ENCODE measurements at places on chromosomes 4 and X. TPM values are rescaled to one million over a fixed set of nuclear protein-coding genes. Genes with fewer than 3 reads are reported as not detected.

DNA sequence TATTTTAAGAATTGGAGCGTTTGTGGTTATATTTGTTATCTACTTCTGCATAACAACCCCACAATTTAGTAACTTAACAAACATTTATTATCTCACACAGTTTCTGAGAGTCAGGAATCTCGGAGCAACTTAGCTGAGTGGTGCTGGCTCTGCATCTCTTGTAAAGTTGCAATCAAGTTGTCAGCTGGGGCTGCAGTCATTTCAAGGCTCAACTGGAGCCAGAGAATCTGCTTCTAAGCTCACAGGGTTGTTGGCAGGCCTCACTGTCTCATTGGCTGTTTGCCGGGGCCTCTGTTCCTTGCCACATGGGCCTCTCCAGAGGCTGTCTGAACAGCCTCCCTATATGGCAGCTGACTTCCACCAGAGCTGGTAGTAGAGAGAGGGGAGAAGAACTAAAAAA, 281.2 kb upstream of the GNPDA2 start:
- DNase-seq: no peak
- no peaks in the 10 kb centered on the region for H3K36me3 ChIP-seq
- no peak overlapping the region for H3K4me3 ChIP-seq

GRCh38 chr4:66330125-66330524, 659.8 kb upstream of the EPHA5 start:
- no peak for DNase-seq
- no peaks in the 10 kb centered on the region for H3K4me1 ChIP-seq
- no peaks in the 10 kb centered on the region for H3K36me3 ChIP-seq
- H3K27me3 ChIP-seq: no peaks in the 10 kb centered on the region
- no peak overlapping the region for H3K4me3 ChIP-seq

- H3K27ac ChIP-seq: peak overlapping the region; percentile 98
- peak overlapping the region; percentile 97 for H3K4me3 ChIP-seq
- H3K4me1 ChIP-seq: peaks cover 42% of the 10 kb centered on the region
- DNase-seq: no peak
- peaks cover 72% of the 10 kb centered on the region for H3K36me3 ChIP-seq
Observed at GRCh38 chr4:82373486-82373815, 340 bp downstream of the HNRNPD start.

DNA sequence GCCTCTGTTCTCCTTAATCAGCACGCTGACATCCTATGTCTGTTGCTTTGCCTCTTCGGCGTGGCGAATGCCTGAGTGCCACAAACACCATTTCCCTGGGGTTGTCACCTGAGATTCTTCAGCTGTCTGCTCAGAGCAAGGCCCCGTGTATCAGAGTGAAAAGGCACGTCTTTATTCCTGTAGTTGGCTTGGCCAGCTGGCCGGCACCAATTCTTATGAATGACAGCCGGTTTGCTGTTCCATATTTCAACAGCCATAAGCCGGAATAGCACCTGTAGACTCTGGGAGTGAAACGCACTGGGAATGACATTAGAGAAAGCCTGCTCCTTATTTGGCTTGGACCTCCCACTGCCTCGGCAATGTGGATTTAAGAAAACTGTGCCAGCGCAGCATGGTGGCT, 89.3 kb downstream of the MGST2 start:
- no peak overlapping the region for H3K27ac ChIP-seq
- H3K4me3 ChIP-seq: no peak overlapping the region
- peaks cover 11% of the 10 kb centered on the region for H3K4me1 ChIP-seq
- H3K27me3 ChIP-seq: no peaks in the 10 kb centered on the region
- no peaks in the 10 kb centered on the region for H3K36me3 ChIP-seq

NONO gene
- 536 TPM for total RNA-seq

DNA sequence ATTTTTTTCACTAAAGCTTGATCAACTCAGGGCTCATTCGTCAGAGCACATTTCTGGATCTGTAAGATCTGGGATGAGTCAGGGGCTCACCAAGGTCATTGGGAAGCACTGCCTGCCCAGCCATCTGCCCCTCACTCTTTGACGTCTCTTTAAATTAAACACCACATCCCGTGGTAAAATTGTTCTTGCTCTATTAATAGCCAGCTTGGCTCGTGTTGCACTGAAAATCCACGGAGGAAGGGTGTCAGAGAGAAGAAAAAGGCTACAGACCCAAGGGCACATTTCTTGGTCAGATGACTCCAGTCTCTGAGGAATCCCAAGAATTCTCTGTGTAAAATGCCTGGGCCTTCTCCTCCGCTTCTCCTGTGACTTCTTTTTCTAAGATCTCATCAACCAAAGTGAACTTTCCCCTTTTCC, 45.7 kb upstream of the GATB start:
- H3K4me1 ChIP-seq: no peaks in the 10 kb centered on the region
- H3K36me3 ChIP-seq: no peaks in the 10 kb centered on the region
- no peak overlapping the region for H3K27ac ChIP-seq
- DNase-seq: no peak
- H3K27me3 ChIP-seq: no peaks in the 10 kb centered on the region
- no peak overlapping the region for H3K4me3 ChIP-seq

DNA sequence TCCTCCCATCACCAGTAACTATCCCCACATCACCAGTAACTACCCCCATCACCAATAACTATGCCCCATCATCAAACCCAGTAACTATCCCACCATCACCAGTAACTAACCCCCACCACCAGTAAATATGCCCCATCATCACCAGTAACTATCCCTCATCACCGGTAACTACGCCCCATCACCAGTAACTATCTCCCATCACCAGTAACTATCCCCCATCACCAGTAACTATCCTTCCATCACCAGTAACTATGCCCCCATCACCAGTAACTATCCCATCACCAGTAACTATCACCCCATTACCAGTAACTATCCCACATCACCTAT, 2.9 kb downstream of the ASMTL start:
- no peak overlapping the region for H3K27ac ChIP-seq
- H3K36me3 ChIP-seq: peaks cover 43% of the 10 kb centered on the region
- H3K4me3 ChIP-seq: no peak overlapping the region
- peaks cover 11% of the 10 kb centered on the region for H3K4me1 ChIP-seq
- DNase-seq: no peak

GRIA2 gene
- total RNA-seq: not detected

KLF8 gene
- 1.6 TPM for total RNA-seq

- H3K27ac ChIP-seq: no peak overlapping the region
- H3K4me3 ChIP-seq: no peak overlapping the region
- no peaks in the 10 kb centered on the region for H3K4me1 ChIP-seq
- DNase-seq: no peak
- H3K27me3 ChIP-seq: no peaks in the 10 kb centered on the region
Observed at GRCh38 chrX:77493677-77494553, 46.7 kb downstream of the FGF16 start.

RS1 gene
- total RNA-seq: not detected

SLC25A53 gene
- total RNA-seq: 5.2 TPM

- peaks cover 18% of the 10 kb centered on the region for H3K4me1 ChIP-seq
- H3K27me3 ChIP-seq: no peaks in the 10 kb centered on the region
- peaks cover 35% of the 10 kb centered on the region for H3K36me3 ChIP-seq
- H3K27ac ChIP-seq: no peak overlapping the region
- H3K4me3 ChIP-seq: no peak overlapping the region
Observed at GRCh38 chrX:48580662-48581061, 6.4 kb downstream of the RBM3 start.

DNA sequence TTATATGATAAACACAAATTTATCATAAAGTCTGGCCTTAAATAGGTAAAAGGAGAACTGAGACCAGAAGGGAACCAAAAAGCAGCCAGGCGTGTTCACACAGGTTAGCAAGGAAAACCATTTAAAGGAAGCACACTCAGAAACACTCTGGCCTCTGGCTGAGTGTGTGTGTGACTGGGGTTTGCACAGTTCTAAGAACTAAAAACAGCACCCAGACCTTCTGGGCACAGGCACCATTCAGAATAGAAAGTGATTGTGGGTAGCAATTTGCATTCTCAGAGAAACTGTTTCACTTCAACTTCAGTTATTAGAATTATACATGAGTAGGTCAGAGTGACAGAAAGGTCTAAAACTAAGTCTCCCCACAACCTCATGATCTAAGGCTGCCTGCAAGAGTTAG, 10.0 kb downstream of the GPR82 start:
- peaks cover 5% of the 10 kb centered on the region for H3K36me3 ChIP-seq
- peak overlapping the region; percentile 92 for H3K27ac ChIP-seq

DNA sequence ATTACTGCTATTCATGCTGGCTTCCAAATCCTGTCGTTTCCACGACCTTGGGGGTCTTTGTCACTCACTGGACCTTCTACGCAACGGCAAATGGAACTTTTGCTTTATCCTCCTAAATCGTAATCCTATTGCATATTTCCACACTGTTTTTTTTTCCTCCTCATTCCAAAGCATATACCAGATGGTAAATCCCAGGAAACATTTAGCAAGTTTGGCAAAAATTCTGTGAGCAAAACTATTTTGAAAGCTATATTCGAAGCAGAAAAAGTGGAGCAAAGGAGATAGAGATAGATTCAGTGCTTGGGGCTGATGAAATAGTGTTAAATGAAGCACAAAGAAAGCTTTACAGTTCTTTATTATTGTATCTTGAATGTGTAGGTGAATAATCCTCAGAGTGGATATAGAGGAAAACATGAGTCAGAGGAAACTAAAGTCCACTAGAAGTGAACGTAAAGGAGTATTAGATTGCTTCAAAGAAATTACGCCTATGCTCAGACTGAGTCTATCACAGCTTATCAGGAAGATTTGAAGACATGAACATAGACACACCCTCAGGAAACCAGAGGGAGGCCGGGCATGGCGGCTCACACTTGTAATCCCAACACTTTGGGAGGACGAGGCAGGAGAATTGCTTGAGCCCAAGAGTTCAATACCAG, 50.2 kb upstream of the FAM9A start:
- no peaks in the 10 kb centered on the region for H3K36me3 ChIP-seq
- no peak overlapping the region for H3K4me3 ChIP-seq
- no peak for DNase-seq
- H3K4me1 ChIP-seq: peaks cover 2% of the 10 kb centered on the region
- no peak overlapping the region for H3K27ac ChIP-seq

ABCG2 gene
- 0.78 TPM for total RNA-seq

DNA sequence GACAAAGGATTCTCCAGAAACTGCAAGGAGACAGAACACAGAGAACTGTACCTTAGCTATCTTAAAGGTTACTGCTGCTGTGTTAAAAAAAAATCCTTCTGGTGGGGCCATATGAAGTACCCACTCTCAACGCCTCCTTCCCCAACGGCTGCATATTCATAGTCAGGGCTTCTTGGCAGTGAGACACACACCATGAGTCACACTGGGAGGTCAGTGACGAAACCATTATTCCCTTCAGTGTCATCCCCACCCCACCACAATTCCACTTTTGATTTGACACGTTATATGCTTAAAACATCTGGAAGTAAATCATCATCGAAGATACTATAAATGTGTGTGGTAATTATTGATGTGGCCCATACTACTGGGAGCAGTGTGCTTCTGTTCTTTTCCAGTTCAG, 271.5 kb downstream of the LDB2 start:
- peaks cover 5% of the 10 kb centered on the region for H3K27me3 ChIP-seq
- no peak for DNase-seq
- H3K4me3 ChIP-seq: no peak overlapping the region

GRCh38 chr4:176123710-176124407, 58.2 kb downstream of the WDR17 start:
- no peak overlapping the region for H3K4me3 ChIP-seq
- DNase-seq: no peak
- peaks cover 10% of the 10 kb centered on the region for H3K4me1 ChIP-seq
- no peaks in the 10 kb centered on the region for H3K27me3 ChIP-seq
- H3K27ac ChIP-seq: peak overlapping the region; percentile 0
- H3K36me3 ChIP-seq: no peaks in the 10 kb centered on the region

DNA sequence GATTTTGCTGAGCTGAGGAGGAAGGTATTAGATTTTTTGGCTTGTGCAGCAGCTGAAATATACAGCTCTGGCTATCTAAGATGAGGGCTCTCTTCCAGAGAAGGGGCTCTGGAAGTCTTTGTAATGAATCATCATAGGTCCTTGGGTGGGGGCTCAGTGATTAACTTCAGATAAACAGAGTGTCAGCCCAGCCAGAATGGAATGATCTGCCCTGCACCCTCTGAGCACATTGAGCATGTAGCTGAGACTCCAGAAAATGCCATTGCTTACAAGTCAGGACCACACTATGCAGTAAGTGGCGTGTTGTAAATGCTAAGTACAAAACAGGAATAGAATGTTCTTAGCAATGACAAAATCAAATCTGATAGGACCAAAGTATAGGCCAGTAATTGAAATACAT, 836.0 kb downstream of the PDHA2 start:
- DNase-seq: no peak
- H3K4me1 ChIP-seq: no peaks in the 10 kb centered on the region
- H3K36me3 ChIP-seq: no peaks in the 10 kb centered on the region
- no peak overlapping the region for H3K27ac ChIP-seq

DNA sequence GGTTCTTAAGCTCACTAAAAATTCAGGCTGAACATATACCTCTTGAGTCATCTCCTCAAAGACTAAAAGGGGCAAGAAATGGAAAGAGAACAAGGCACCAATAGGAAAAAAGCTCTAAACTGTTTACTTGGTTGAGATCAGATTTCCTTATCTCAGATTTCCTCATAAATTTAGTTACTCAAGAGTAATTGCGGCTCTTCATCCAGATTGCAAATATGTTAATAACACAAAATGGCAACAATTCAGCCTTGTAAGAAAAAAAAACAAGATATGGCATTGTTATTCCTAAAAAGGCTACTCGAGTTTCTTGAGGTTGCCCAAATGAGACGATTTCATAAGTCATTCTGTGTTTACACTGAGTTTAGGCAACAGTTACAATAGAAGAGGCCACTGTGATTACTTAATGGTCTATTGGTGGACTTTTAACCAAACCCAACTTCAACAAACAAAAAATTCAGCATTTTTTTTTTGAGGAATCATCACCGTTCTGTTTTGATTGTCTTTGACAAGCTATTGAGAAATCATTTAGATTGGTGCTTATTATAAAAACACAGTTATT, 97.9 kb upstream of the PDHA1 start:
- peaks cover 3% of the 10 kb centered on the region for H3K27me3 ChIP-seq
- no peak overlapping the region for H3K27ac ChIP-seq
- DNase-seq: no peak
- no peaks in the 10 kb centered on the region for H3K4me1 ChIP-seq
- peaks cover 2% of the 10 kb centered on the region for H3K36me3 ChIP-seq

MAGEC1 gene
- not detected for total RNA-seq

STK32B gene
- total RNA-seq: not detected

DNA sequence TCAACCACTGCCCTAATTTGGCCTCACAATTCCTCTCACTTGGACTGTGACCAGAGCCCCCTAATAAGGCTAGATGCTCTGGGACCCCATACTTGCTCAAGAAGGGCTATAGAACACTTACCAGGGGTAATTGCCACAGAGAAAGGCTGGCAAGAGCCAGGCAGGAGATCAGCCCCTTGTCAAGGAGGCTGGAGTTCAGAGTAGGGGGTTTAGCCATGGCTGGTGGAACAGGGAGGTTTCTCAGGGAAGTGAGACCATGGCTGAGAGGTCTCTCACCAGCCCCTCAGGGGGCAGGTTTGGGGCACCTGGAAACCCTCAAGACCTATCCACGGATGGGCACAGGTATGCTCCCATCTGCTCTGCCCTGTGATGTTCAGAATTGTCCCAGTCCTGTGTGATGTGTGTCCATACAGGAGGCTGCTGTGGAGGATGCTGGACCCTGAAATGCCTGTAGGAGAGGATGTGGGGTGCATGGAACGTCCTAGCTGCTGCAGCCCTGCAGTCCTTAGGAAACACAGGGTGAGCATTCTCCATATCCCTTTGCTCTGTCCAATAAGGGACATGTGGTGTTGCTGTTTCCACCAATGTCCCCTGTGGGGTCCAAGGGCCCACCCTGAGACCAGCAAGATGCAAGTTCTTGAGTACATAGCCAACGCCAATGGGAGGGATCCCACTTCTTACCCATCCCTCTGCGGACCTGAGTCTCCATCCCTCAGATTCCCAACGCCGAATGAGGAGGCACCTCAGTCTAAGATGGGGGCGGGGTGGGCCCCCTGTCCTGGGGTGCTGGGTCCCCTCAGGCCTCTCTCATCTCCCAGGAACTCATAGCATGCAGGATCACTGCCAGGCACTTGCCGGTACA, 16.4 kb upstream of the HSFX1 start:
- H3K27ac ChIP-seq: no peak overlapping the region
- H3K27me3 ChIP-seq: no peaks in the 10 kb centered on the region
- H3K36me3 ChIP-seq: no peaks in the 10 kb centered on the region
- no peaks in the 10 kb centered on the region for H3K4me1 ChIP-seq
- no peak for DNase-seq

Measured in activated naive CD8-positive, alpha-beta T cell treated with anti-CD3 and anti-CD28 coated beads for 36 hours (primary cell).